ENCODE measurements at places on chromosomes 5 and 9. TPM values are rescaled to one million over a fixed set of nuclear protein-coding genes. Genes with fewer than 3 reads are reported as not detected.

DNA sequence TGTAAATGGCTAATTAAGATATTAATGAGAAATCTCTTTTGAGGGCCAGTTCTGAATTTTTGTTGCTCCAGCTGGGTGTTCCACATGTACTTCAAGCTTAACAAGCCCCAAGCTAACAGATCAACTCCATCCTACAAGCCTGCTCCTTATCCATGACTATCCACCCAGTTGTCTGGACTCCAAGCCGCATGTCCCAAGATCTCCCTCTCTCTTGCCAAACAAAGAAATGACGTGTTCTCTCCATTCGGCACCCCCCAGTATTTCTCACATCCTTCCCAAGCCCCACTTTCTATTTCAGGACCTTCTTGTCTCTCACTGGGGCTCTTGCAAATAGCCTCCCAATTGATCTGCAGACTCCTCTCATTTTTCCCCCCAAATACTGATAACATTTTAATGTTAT lies 15.8 kb upstream of the PTPN3 start:
- no peak for DNase-seq

DNA sequence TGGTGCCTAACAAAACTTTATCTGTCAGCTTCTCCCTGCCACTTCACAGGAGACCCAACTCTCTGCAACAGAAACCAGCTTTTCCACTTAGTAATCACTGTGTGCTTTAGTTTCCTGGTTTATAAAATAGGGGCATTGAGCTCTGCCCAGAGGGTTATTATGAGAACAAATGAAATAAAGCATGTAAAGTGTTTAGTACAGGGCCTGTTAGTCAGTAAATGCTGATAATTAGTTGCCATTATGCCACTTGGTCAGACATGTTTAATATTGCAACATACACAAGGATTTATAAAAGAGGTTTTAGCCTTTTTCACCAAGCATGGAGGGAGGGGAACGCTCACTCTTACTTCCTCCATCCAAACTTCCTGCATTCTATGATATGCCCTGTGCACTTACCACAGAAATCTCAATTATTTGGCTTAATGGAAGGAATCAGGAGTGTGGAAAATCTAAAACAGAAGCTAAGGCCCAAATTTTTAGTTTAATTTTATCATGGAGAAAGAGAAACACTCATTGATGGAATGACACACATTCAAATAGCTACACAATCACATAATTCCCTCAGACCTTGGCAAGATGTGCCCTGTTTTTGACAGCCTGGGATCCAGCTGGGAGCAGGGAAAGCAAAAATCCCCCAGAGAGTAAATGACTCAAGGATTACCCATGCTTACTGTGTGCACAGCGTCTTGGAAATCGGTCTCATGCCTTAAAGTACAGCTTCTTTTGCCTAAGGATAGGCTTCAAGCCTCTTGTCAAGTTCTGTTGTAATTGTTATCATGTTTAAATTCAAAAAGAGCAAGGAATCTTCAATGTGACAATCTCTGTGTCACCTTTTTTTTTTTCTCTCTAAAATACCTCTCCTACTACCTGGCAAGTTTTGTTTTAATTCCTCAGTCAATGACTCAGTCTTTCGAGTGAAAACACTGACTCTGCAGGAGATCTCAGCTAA lies 34.0 kb downstream of the ZNF474 start:
- DNase-seq, result peak; percentile 22

DNA sequence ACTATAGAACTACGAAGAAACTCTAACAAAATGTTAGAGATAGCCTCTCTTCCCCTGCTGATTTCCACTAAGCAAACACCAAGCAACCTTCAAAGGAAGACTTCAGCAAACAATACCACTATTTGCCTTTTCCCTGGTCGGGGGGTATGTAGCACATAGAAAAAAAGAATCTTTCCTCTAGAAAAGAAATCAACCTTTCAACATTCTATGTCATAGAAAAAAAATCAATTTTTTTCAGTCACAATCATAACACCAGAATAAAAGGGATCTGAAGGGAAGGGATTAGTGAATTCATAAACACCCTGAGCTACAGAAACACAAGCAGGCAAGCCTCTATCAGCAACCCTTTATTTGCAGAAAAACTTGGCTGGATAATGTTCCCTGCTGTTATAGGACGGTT lies 15.3 kb downstream of the ABCA1 start:
- no peak for DNase-seq

The NR5A1 gene
- not detected for total RNA-seq
